Kidney tubule cell (primary cell): ENCODE measurements at places on chromosomes 3 and 15.

DNA sequence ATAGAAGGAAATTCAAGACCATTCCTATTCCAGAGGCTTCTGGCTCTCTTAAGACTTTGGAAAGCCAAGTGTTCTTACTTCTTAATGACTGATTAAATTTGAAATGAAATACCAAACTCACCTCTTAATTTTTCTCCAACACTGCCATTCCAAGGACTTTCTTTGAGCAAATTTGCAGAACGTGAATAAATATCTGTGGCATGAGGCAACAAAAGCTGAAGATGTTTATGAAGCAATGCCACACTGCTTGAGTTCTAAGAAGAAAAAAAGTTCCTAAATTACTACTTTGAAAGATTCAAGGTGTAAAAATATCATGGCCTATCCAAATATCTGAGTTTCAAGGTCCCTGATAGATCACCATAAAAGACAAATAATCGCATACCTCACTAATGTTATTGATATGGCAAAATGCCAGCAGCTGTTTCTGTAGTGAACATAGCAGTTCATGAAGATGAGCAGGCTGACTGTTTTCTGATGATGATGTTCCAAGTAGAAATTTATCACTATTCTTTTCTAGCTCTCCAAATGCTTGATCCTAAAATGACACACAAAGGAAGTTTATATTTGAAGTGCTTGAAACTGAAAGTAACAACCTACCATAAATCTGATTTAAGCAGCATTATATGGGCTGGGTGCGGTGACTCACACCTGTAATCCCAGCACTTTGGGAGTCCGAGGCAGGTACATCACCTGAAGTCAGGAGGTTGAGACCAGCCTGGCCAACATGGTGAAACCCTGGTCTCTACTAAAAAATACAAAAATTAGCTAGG is 104.4 kb downstream of the HERC1 start:
- DNase-seq = no peak

GRCh38 chr3:126616931-126617330 is 38.0 kb downstream of the TXNRD3 start:
- peak; percentile 4 for DNase-seq

DNA sequence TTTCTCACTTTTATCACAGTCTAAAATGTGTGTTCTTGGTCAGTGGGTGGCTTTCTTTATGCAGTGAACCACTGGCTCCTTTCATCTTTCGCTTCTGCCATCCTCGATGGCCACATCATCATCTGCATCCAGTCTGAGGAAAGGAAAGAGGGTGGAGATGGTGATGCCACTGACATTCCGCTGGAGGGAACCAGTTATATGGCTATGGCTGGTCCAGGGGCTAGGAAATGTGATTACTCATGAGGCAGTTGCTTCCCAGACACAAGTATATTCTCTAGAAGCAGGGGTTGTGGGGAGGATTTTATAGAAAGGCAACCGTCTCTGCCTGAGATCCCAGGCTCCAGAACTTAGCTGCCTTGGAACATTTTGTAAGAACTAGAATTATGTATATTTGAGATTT is 246.7 kb upstream of the AZI2 start:
- DNase-seq = no peak

- no peak for DNase-seq
Observed at GRCh38 chr3:127107491-127108375, 85.2 kb upstream of the PRR23E start.

DNA sequence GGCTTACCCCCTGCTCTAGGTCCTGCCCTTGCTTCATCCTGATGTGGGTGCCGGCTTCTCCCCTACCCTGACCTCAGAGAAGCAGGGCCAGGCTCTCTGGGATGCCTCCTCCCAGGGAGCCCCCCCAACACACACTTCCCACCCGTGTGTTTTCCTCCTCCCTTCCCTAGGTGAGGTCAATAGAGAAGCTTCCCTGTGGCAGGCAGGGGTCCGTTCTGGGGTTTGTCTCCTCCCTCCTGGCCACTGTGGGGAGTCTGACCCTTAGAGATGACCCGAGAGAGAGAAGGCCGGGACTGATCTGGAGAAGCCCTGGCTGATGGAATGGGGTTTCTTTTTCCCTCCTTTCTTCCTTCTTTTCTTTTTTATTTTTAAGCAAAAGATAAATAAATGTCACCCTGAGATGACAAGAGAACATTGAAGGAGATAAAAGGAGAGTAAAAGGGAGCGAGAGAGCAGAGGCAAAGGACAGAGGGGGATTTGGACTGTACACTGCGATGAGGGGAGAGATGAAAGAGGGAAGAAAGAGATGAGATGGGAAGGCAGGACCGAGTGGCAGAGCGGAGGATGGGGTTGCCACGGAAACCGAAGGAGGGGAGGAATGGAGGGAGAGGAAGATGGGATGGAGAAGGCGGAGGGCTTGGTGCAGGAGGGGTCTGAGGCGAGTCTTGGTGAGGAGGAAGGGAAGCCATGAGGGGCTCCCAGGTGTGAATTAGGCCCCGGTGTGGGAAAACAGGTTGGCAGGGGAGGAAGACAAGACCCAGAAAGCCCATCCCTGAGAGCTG is 48.4 kb downstream of the IDH2 start:
- no peak for DNase-seq

DNA sequence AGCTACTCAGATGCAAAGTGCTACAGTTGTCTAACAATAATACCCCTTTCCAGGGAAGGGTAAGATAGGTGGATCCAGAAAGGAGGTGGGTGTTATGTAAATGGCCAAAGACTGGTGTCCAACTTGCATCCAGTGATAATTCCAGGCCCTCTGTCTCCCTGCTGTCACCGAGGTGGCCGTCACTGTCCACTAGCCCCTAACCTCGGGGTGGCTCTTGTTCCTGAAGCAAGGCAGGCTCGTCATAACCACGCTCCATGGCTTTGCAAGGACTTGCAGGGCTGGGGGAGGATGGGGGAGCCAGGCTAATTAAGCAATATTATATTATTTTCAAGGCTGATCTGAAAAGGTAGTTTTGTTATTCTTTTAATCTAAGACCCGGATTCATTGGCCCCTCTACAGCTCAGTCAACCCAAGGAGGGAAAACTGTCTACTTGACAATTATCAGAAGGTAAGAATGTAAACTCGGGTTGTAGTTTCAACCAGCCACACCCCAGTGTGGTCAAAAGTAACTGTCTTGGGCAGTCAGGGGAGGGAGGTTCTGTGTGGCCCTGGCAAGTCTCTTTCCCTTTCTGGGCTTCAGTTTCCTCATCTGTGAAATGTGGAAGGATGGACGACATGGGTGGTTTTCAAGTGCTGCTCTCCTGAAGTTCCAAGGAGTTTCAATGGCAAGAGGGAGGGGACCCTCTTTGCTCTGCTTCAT is 220.1 kb upstream of the BHLHE40 start:
- no peak for DNase-seq

DNA sequence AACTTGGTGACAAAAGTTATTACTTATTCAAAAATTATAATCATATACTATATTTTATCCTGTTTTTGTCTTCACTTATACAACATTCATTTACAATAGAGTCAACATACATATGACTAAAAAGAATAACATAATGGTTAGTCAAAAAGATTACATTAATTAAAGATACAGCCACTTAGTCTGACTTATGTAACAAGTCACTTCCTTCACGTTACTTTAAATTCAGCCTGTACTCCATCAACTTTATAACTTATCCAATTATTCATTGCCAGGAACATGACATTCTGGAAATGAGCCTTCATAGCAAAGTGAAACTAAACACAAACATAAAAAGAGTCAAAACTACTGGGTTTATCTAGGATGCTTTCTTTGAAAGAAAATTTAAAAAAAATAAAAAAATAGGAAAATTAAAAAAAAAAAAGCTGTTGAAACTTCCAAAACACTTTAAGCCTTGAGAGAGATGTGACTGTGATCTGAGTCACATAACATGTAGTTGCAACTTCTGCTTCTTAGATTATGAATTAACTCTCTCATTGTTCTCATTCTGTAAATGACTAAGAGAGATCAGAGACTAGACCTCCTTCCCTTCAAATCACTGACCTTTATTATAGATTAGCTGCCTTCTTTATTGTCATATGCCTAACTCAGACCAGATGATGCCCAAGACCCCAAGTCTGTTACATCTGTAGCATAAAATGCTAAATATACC is 107.8 kb downstream of the MYRIP start:
- DNase-seq = peak; percentile 80

DNA sequence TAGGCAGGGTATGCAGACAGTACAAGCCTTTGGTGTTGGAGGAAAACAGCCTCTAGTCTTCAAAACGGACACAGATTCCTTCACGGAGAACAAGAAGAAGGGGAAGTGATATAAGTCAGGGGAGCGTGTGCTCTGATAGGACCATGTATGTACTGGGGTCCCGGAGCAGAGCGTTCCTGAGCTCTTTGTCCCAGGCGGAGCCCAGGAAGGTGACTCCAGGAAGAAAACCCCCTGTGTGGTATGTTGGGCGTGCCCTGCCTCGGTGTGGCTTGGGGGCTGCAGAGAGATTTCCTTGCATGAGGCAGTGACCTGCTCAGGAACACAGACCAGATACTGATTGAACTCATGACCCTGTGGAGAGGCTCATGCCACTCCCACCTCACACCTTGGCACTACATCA is 21.7 kb downstream of the MELTF start:
- no peak for DNase-seq

- DNase-seq = no peak
Observed at GRCh38 chr3:72205297-72205826, 420.4 kb upstream of the PROK2 start.

- DNase-seq = no peak
Observed at GRCh38 chr15:68699124-68699880, 120.5 kb downstream of the CORO2B start.

DNA sequence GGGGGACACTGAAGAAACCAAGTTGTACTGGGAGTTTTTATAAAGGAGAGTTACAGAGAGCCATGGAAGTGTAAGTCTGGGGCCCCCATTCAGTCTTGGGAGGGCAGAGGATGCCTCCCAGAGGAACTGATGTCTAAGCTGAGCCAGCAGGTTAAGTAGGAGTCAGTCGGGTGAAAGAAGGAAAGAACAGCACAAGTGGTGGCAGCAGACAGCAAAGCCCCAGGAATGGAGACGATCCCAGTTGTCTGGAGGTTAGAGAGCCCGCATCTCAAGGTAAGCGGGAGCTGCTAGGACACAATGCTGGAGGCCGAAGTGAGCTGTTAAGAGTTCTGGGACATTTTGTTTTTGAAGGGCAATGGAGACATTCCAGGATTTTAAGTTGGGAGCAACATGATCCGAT is 88.8 kb downstream of the TAMM41 start:
- no peak for DNase-seq

- no peak for DNase-seq
Observed at GRCh38 chr3:69353088-69353478, 32.8 kb downstream of the FRMD4B start.

DNA sequence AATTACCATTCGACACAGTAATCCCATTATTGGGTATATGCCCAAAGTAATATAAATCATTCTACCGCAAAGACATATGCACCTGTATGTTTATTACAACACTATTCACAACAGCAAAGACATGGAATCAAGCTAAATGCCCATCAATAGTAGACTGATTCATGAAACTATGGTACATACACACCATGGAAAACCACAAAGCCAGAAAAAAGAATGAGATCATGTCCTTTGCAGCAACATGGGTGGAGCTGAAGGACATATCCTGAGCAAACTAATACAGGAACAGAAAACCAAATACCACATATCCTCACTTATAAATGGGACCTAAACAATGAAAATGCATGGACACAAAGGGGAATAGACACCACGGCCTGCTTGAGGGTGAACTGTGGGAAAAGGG is 11.1 kb upstream of the MCF2L2 start:
- DNase-seq = peak; percentile 38

DNA sequence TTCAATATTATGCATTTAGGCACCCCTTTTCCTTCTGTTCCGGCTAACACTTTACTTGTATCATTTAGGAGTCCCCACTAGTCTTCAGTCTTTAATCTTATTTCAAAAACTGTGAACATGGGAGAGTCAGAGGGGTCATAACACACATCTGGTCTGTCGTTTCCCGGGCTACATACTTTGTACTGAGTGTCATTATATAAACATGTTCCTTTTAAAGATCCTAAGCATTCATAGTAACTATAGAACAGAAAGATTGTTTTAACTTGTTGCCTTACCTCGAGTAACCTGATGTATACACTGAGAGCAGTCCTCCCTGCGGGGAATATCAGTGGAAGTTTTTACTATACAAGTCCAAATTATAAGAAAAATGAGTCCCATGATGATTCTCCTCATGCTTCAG is 78.2 kb upstream of the VEPH1 start:
- DNase-seq = no peak

- DNase-seq = no peak
Observed at GRCh38 chr15:76198456-76199105, 112.7 kb downstream of the ETFA start.

DNA sequence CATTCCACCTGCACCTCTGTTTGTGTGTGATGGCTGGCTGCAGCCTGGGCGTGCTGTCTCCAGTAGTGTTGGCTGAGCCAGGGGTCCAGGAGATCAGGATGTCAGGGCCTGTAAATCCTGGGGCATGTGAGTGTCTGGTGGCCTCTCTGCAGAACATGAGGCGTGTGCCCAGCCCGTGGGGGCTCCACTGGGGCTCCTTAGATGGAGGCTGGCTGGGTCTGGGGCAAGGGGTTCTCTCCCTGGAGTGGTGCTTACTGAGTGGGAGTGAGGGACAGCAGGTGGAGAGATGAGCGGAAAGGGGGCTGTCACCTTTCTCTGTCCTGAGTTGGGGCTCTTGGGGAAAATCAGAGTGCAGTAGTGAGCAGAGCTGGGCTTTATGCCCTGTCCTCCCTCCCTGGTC is 152.2 kb downstream of the CHDH start:
- no peak for DNase-seq

DNA sequence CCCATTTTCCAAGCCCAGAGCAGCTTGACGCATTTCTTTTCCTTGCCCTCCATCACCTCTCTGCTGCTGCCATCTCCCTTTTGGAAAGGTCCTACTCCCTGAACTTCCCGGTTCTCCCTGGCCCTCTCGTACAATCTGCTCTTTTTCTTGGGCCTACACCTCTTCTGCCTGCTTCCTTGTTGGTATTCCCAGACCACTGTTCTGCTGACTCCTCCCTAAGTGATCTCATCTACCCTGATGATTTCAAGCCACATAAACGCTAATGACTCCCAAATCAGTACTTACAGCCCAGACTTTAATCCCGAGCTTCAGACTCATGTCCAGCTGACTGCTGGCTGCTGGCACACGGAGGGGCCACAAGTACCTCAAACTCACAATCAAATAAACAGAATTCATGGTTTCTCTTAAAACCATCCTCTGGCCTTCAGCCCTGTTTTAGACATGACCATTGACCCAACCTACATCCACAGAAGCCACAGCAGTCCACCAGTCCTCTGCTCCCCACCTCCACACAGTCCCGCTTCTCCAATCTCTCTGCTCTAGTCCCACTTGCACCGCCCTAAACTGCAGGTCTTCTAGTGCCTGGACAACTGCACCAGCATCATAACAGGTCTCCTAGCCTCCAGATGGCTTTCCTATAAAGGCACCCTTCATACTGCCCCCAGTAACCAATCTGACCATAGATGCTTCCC is 57.6 kb downstream of the AAGAB start:
- peak; percentile 76 for DNase-seq

GRCh38 chr3:129530251-129530791 is 1.9 kb downstream of the RHO start:
- DNase-seq = peak; percentile 61

DNA sequence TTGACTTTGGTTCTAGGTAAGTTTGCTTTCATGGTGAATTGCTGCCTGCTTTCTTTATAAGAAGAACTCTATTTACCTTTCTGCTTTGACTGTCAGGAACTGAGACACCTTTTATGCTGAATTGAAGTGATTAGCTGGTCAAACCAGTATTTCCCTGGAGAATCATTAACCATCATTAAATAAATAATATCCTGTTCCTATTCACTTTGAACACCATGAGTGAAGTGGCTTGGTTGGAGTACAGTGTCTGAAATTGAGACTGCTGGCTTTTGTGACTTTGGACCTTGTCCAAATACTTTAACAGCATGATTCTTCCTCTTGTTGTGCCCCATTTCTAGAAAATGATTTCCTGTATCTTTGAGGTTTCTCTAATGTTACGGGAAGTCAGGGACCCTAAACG is 5.6 kb upstream of the TMEM62 start:
- DNase-seq = peak; percentile 79
